ENCODE measurements at places on chromosomes 4 and X. TPM values are rescaled to one million over a fixed set of nuclear protein-coding genes. Genes with fewer than 3 reads are reported as not detected.

CYBB gene
- polyA plus RNA-seq: 2.3 TPM

CDKL2 gene
- polyA plus RNA-seq: 1.6 TPM

PDE6B gene
- polyA plus RNA-seq: 8.7 TPM

OTUD6A gene
- not detected for polyA plus RNA-seq

ASB12 gene
- polyA plus RNA-seq: not detected
